GF-D8 (cell line): ENCODE measurements at places on chromosomes 12 and 14.
A peak's percentile ranks its signal among the peaks of the same experiment; 100 is the strongest.

- DNase-seq: no peak
These were observed 429.3 kb upstream of the SOX5 start for GRCh38 chr12:24378548-24379407.

GRCh38 chr12:131860472-131861260 is 32.5 kb downstream of the MMP17 start:
- DNase-seq: peak; percentile 55

GRCh38 chr12:62909340-62909739 is 25.6 kb downstream of the PPM1H start:
- DNase-seq: no peak

DNA sequence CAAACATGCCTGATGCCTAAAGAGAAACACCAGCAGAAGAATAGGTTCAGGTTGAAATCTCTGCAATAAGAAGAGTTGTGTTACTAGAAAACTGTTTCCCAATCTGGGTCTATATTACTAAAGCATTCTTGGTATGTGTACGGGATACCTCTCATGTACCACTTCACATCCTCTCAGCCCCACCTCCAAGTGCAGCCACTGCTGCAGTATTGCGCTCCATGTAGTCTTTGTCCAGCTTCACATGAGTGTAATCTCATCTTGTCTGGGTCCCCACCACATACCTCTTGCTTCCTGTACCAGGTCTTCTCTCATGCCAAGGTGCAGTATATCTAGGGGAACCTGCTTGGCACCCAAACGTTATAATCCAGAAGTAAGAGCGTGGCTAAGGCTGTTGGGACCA is 187.5 kb upstream of the EEA1 start:
- DNase-seq: no peak

DNA sequence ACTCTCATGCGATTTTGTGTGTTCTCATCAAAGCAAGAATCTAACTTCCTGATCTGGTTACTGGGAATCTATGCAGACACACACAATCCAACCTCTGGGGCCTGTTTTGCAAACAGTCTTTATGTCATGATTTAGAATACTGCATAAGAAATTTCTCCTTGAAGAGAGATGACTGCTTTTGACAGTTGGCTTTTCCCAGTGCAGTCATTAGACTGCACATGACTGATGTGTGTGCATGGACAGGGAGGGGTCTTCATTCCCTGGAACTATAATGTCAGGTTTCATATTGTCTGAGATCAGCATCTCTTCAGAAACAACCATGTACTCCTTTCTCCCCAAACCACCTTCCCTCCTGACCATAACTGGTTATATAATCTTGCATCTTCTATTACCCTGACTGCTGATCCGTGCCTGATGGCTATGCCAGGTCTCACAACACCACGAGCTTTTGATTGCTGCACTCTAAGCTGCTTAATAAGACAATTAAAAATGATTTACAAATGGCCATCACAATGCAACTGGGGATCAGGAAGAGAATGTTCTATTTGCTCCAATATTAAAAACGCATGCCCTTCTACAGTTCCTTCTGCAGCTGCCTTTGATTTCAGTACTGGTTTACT is 995.4 kb downstream of the NRXN3 start:
- no peak for DNase-seq

- DNase-seq: no peak
These were observed 2.6 kb downstream of the EGLN3 start for GRCh38 chr14:33948145-33948868.
